ENCODE measurements at places on chromosomes 6 and 20.

GRCh38 chr20:22578221-22579118 lies 5.9 kb downstream of the FOXA2 start:
- no peak for DNase-seq

GRCh38 chr6:9224539-9224938 lies 789.2 kb upstream of the SLC35B3 start:
- no peak for DNase-seq

- no peak for DNase-seq
These were observed 177.6 kb upstream of the LRFN2 start for GRCh38 chr6:40764726-40765125.

DNA sequence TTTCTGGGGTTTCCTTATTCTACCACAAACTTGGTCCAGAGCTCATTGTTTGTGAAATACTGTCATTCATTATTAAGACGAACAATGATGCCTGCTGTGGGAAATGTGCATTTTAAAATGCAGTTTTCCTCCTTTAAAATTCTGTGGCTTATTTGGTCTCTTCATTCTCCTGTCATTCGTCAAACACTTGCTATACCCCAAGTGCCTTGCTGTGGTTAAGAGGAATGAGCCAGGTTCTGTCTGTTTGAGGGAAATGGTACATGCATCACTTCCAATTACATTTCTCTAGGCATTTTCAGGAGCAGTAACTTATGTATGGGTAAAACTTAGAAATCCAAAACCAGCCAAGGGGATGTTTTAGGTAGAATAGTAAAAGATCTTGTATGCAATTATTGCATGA lies 1087.7 kb downstream of the KIF16B start:
- DNase-seq = no peak

DNA sequence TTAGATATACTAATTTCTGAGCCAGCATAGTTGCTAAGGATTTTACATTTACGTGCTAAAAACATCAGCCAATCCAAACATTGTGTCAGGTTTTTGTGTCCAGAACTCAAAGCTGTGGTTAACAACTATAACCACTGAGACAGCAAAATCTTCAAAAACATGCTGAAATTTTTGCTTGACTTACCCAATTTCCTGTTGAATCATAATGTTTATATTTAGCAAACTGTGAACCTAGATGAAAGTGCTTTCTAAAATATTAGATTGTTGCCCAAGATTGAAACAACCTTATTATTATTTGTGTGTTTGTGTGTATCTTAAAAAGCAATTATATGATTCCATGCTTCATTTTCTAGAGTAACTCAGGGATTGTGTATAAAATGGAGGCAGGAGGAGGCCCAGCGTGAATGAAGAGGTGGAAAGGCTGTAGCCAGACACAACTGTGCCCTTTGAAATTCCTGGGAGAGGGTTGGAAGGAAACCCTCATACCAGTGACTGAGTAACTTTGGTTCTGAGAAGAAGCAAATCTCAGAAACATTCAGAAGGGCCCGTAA lies 48.0 kb downstream of the ARMC2 start:
- DNase-seq = no peak
